ENCODE measurements at places on chromosomes 16 and 17. TPM values are rescaled to one million over a fixed set of nuclear protein-coding genes. Genes with fewer than 3 reads are reported as not detected.

Gene ADCY7
- 4.8 TPM for total RNA-seq

Gene XYLT1
- 0.20 TPM for total RNA-seq

Gene RNF166
- 8.5 TPM for total RNA-seq

Gene C17orf67
- total RNA-seq, result 18.1 TPM

Gene PDILT
- not detected for total RNA-seq

Gene CDK5R1
- 1.3 TPM for total RNA-seq

Gene BRIP1
- 4.4 TPM for total RNA-seq

Gene CIITA
- total RNA-seq, result not detected

Gene CACNA1G
- not detected for total RNA-seq

Gene SLC13A2
- not detected for total RNA-seq

Gene RASD1
- total RNA-seq, result 2.6 TPM

Gene HCRT
- not detected for total RNA-seq

Gene HBA1
- total RNA-seq, result not detected

Gene NEUROD2
- total RNA-seq, result not detected

Gene LRRC37A
- 2.6 TPM for total RNA-seq

Gene ZNF385C
- total RNA-seq, result not detected

Gene KRTAP2-1
- total RNA-seq, result not detected

Gene CDH16
- total RNA-seq, result not detected

Gene RDM1
- not detected for total RNA-seq

Gene CDK3
- total RNA-seq, result 0.22 TPM

Gene MEIOB
- total RNA-seq, result not detected

Gene NPIPB13
- total RNA-seq, result 0.60 TPM

Gene MGAT5B
- total RNA-seq, result 0.44 TPM

Gene PRAC2
- not detected for total RNA-seq

Gene YBX2
- total RNA-seq, result under 0.01 TPM

Gene AATK
- total RNA-seq, result 1.5 TPM

Gene KRT12
- not detected for total RNA-seq

Gene ATP2C2
- under 0.01 TPM for total RNA-seq

Data from lung microvascular endothelial cell (primary cell).